ENCODE measurements at places on chromosomes 3 and 15. TPM values are rescaled to one million over a fixed set of nuclear protein-coding genes. Genes with fewer than 3 reads are reported as not detected.
A peak's percentile ranks its signal among the peaks of the same experiment; 100 is the strongest.

GRCh38 chr15:90885432-90886290 lies 1.4 kb downstream of the FES start:
- peak; percentile 64 for DNase-seq

DNA sequence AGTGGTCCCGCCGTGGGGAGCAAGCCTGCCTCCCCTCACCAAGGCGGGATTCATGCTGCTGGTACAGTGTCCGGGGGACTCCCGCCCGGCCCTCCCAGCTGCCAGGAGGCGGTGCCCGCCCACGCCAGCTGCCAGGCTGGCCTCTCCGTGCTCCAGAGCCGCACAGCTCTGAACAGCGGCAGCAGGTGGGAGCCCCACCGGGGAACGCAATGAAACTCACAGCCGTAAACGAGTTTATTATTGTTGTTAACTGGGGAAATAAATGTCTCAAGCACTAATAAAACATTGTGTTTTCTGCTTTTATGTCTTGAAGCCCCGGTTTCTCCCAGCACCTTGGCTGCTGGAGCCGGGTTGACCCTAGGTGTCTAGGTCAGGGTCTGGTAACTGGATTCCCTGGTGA lies 317.7 kb upstream of the TLE3 start:
- DNase-seq = no peak

DNA sequence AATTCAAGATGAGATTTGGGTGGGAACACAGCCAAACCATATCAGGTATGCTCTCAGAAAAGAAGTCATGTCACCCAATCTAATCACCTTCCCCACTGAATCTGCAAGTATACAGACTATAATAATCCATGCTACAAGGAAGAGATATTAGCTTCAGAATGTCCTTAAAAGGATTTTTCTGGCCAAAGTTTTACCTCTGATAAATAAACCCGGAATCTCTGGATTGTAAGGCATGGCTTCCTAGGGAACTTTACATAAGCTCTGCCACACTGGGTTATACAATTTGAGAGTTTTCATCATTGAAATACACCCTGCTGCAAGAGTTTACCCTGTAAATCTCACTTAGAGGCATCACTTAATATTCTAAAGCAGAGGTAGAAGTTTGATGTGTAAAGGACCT lies 330.5 kb upstream of the KCNMB2 start:
- DNase-seq = no peak

The CATSPER2 gene
- 10.1 TPM for total RNA-seq

- no peak for DNase-seq
These were observed 10.1 kb downstream of the UBE2E1 start for GRCh38 chr3:23815879-23816278.

GRCh38 chr3:65181391-65181871 lies 493.6 kb upstream of the ADAMTS9 start:
- DNase-seq = no peak

DNA sequence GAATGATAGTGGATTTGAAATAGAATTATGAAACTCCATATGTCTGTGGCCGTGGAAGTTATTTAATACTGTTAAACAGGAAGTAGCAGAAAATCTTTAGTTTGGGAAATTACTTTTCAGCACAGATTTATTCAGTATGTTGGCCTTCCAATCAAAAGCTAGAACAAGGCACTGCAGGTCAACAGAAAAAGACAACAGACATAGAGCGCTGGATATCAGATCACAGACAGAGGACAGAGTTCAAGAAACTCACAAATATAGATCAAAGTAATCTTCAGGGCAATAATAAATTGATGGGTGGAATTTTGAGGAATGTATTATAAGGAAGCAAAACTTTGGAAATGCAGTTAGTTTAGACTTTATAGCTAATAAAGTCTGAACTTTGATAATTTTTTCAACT lies 159.5 kb upstream of the TMCO5A start:
- no peak for DNase-seq

The SCAANT1 gene
- not detected for total RNA-seq

The PPARG gene
- total RNA-seq = 0.35 TPM

DNA sequence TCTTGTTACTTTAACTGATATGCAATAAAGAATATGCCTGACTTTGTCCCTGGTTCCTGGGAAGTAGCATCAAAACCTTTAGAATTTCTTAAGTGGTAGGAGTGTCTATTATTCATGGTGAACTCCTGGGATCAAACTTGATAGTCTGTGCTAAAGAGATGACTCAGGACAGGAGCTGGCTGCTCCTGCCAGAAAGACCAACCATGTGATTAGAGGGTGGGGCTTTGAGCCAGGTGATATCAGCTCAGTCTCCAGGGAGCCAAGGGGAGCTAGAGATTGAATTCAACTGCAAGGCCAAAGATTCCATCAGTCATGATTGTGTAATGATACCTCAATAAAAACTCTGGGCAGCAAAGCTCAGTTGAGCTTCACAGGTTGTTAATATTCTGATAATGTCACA lies 20.6 kb upstream of the TMC3 start:
- no peak for DNase-seq

GRCh38 chr3:4279516-4280105 lies 23.6 kb upstream of the SETMAR start:
- DNase-seq = no peak

GRCh38 chr3:14143271-14144225 lies 18.7 kb downstream of the TMEM43 start:
- DNase-seq = no peak

DNA sequence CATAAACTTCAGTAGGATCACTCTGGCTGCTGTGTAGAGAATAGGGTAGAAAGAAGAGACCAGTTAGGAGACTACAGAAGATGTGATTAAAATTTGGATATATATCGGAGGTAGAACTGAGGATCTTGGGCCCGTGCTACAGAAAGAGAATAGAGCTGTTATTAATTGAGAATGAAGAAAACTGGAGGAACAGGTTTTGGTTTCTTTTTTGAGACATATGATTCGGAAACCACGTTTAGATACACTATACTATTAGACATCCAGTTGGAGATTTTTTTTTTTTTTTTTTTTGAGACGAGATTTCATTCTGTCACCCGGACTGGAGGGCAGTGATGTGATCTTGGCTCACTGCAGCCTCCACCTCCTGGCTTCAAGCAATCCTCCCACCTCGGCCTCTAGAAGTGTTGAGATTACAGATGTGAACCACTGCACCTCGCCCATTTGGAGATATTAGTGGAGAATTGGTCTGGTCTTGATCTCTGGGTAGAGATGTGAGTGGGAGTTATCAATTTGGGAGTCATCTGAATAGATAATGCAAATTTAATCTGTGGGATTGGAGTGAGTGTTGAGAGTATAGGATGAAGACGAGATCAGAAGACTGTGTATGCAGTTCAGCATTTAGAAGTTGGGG lies 50.9 kb downstream of the TCF12 start:
- no peak for DNase-seq

DNA sequence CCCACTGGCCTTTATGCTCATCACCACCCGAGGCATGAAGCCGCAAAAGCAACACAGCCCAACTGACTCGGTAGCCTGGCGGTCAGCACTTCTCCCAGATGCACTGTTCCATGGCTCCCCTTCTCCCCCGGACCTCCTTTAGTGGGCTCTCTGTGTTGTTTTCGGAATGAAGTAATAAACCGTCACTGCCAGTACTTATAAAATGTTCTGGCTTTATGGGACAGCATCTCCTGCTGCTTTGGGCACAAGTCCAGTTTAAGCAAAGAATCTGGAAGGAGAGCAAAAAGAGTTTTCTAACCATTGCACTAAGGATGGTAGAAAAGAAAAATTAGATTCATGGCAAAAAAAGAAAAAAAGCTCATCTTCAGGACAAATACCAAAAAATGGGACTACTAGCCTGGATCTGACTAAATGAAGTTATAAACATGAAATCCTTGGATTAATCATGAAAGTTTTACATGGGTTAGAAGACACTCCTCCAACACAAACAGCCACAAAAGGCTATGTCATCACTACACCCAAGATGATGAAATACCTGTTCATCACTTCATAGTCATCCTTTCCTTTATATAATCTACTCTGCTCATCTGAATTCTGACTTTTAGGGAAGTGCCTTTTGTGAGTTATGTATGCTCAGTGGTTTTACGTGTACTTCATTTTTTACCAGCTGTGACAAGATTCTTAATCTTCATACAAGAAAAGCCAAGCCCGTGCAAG lies 89.5 kb upstream of the UBE2E2 start:
- no peak for DNase-seq

GRCh38 chr3:139231555-139232281 lies 112.1 kb upstream of the MRPS22 start:
- DNase-seq = no peak

- DNase-seq = no peak
These were observed 23.1 kb upstream of the MITF start for GRCh38 chr3:69716119-69716518.
